ENCODE measurements at places on chromosomes 5 and 9.

DNA sequence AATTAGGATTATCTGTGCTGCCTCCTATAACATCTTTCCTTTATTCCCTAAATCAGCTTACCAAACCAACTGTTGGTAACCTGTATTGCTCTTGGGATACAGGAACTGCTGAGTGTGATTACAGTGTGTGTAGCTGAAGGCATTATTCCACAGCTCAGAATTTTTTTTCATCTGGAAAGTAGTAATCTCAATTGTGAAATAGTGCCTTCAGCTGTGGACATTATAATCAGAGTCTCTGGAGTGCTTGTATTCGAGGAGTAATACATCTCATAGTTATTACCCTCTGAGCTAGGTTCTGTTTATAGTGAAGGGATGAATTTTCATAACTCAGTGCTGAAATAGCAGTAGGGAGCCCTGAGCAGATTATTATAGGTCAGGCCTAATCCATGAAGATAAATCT lies 199.5 kb downstream of the MAST4 start:
- no peak for DNase-seq

- peak; percentile 69 for DNase-seq
Measured at GRCh38 chr9:121699571-121700164, 48.2 kb downstream of the DAB2IP start.

DNA sequence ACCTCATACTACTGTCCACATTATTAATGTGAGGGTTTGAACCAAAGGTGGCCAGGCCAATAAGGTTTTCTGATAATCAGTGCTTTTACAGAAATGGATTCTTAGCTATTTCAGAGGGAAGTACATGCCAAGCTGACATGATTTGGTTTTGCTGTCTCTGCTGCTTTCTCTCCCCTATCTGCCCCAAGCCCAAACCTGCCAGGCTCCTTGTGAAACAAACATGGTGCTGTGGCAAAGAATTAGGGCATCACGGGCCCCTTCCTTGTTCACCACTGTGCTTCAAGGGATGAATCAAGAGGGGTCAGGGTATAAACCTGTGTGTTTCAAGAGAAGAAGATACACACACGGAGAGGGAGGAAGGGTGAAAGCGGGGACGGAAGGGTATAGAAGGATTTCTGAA lies 41.3 kb upstream of the SMU1 start:
- no peak for DNase-seq

DNA sequence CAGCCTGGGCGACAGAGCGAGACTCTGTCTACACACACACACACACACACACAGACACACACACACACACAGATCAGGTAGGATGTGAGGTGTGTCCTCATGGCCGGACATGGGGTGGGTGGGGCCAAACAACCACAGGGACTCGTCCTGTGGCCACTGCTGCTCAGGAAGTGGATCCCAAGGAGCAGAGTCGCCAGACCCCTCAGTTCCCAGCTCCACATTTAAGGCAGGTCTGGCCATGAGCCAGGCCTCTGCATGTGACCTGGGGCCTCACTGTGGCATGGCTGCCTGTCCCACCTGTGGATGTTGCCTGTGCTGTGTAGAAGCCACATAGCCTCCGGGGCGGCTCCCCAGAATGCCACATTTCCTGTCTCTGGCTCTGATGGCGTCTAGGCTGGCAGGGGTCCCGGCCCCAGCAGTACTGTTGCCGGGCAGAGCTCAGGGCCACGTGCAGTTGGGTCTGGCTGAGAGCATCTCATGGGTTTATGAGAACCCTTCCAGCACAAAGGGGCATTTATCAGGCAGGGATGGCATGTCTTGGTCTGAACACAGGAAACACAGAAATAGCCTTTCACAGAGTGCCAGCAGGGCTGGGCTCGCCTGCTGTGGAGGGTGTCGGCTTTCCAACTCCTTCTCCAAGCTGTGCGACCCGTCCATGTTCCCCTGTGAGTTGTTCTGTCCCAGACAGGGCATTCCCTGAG lies 9.9 kb upstream of the NINJ1 start:
- DNase-seq, result peak; percentile 76

DNA sequence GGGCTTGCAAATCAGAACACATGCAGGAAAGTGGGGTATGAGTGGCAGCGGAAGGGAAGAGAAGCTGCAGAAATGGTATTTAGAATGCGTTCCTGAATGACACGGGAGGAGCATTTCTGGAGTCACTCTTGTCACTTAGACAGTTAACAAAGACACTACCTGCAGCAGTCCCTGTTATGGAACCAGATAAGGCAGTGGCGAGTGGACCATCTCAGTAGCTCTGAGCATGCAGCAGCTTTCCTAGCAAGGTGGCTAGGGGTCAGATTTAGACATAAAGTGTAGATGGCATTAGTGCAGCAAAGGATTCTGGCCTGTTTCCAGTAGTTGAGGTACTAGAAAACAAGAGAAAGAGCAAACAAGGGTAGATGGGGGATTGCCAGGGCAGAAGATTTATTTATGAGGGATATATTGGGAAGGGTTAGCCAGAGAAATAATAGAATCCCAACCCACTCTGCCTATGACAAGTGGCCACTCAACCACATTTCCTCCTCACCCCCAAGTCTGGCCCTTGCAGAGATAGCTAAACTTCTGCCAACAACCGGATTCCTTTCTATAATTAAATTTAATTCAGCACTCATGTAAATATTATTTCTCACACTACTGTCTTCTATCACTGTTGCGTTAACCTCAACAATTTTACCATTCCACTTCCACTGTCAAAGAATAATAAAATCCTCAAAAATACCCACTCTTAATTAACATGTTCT lies 201.6 kb downstream of the DCP2 start:
- no peak for DNase-seq

- DNase-seq, result no peak
Measured at GRCh38 chr5:72747826-72748225, 68.6 kb upstream of the TNPO1 start.

GRCh38 chr5:59661311-59661710 lies 232.2 kb downstream of the PDE4D start:
- no peak for DNase-seq

- no peak for DNase-seq
Measured at GRCh38 chr9:119298076-119298853, 71.0 kb downstream of the BRINP1 start.

DNA sequence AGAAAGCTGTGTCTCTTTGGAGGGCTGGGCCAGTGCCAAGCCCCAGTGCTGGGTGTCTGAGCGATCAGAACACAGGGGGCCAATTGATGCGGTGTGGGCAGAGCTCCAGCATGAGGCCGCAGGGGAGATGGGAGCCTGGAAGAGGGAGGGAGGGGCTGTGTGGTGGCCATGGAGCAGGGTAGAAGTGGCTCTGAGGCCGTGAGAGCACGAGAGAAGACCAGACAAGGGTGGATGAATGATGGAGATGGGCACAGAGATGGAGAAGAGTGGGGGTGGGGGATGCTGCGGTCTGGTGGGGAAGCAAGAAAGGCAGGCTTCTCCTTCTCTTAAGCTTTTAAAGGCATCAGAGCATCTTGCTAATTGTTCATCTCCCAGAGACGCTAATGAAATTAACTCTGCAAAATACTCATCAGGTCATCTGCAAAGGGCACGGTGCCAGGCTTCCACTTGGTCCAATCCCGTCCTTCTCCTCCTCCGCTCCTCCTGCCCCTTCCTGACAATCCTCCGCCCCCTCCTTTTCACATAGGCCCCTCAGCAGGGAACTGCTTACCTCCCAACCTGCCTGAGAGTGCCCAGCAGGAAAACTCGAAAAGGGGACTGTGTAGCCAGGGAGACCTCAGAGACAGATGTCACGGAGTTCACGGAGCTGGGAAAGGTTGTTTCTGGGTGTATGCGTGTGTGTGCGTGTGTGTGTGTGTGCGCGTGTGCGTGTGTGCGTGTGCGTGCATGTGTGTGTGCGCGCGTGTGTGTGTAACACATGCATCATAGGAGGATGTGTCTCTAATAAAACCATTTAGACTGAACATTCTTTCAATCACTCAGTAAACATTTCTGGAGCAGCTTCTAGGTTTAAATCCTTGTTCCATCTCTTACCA lies 7.1 kb upstream of the UNC5A start:
- no peak for DNase-seq

DNA sequence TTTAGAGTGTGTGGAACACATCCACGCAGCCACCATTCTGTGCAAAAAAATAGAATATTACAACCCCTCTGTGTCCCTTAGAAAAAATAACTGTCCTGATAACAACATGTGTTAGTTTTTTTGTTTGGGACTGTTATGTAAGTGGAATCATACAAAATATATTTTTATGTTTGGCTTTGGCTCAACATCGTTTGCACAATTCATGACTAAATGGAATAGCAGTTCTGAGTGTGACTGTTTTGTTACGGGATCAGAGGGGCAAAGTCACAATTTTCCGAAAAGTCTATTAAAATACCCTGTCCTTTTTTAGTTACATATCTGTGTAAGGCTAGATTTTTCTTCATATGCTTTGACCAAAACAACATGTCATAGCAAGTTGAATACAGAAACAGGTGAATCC lies 12.8 kb downstream of the MTREX start:
- no peak for DNase-seq

GRCh38 chr5:115336201-115336720 lies 39.8 kb upstream of the CCDC112 start:
- no peak for DNase-seq

DNA sequence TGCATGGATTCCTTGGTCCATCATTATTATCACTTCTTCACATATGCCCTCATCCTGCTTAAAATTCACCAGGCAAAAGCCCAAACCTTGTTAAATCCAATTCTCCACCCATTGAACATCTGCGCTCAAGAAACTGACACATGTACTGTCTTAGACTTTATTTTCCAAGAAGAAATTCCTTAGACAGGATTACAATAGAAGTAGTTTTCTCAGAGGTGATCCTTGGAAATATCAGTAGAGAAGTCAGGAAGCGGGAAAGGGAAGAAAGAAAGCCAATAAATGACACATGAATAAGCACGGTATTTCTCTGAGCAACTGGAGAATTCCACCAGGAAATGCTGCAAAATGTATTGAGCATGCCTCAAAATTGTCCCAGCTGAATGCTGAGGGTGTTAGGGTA lies 90.2 kb downstream of the FOXD1 start:
- no peak for DNase-seq

DNA sequence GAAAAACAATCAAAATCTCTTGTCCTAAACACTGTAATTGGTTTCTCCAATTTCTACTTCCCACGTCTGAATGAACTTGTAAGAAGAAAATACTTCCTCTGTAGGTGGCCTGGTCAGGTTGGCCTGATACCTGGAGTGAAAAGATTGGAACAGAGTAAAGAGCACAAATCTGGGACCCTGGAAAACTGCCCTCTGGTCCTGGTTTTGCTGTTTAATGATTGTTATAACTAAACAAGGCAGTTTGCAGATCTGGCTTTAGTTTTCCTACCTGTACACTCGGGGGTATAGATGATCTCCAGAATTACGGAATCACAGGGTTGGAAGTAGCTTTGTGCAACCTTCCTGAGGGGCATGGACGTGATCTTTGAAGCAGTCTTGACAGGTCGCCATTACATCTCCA lies 67.6 kb downstream of the ZSWIM6 start:
- DNase-seq, result no peak

- no peak for DNase-seq
Measured at GRCh38 chr9:108780942-108781734, 74.6 kb downstream of the ACTL7B start.

GRCh38 chr9:3177936-3178335 lies 334.0 kb upstream of the PUM3 start:
- DNase-seq, result no peak

DNA sequence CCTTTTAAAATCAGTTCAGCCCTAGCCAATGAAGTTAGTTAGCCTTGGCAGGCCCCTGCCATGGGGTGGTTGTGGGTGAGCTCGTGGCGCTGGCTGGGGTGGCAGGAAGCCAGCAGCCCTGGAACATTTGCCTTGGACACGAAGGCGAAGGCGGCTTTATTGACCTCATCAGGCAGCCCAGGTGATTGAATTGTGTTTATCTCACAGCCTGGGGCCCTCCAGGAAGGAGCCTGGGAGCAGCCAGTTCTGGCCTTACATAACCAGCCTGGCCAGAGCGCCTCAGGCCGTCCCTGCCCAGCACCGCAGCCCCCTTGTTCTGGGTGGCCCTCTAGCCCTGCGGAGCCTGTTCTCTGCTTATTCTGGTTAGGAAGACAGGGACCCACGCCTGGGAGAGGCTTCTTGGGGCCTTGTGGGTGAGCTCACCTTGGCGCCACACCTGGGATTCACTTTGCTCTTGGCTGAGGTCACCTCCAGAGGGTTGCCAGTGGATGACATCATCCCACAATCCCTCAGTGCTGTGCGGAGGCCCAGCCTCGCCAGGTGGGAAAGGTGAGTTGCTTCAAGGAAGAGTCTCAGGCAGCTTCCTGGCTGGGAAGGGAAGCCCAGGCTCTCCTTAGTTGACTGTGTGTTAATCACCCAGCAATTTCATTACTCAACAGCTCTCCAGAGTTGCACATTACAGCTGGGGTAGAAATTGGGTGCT lies 54.4 kb upstream of the RPL26L1 start:
- peak; percentile 88 for DNase-seq

DNA sequence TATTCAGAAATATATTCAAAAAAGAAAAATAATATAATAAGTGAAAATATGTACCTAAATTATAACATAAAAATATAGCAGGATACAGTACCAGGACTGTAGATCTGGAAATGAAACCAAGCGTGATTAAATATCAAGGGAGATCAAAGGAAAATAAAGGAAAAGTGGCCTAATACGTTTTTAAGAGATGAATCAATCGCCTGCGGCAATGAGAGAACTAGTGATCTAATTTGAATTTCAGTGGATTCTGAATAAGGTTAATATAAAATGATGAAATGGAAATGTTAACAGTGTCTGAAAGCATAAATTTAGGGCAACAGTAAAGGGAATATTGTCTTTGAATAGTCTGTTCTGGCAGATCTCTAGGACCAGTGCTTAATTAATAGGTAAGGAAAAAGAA lies 1761.9 kb upstream of the ACO1 start:
- no peak for DNase-seq

DNA sequence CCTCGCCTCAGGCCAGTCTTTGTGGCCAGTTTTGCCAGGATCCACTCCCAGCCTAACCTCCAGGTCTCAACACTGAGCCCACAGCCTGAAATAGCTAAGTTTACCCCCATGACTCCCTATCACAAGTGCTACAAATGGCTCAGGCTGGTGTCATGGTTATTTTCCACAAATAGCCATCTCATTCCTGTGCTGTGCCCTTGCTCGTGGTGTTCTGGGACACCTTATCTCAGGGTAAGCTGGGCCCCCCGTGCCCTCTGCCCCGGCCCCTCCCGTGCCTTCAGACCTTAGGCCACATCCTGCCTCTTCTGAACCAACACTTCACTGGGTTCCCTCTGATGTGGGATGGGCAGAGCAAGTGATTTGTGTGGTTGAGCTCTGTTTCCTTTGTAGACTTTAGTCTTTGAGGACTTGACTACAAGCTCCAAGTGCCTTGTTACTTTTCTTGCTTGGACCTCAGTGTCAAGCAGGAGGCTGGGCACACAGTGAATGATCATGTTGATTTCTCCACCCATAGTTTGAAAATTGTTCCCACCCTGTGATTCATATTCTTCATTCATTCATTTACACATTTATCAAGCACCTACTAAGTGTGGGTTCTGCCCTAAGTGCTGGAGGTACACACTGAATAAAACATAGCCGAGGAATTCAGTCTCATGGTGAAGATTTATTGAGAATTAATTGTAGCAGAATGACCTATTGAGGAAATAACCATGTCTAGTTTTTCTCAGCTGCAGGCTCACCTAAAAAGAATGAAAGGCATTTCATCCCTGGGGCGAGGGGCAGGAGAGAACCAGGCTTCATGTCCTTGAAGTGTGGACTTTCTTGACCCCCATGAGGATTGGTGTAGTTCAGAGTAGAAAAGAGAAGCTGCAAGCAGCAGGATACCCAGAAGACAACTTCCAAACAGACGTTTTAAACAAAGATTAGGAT lies 84.5 kb upstream of the CTNNA1 start:
- DNase-seq, result peak; percentile 81

Measured in right cardiac atrium (tissue), 5 donors.